ENCODE measurements at places on chromosomes 2 and 18.
A peak's percentile ranks its signal among the peaks of the same experiment; 100 is the strongest.

DNA sequence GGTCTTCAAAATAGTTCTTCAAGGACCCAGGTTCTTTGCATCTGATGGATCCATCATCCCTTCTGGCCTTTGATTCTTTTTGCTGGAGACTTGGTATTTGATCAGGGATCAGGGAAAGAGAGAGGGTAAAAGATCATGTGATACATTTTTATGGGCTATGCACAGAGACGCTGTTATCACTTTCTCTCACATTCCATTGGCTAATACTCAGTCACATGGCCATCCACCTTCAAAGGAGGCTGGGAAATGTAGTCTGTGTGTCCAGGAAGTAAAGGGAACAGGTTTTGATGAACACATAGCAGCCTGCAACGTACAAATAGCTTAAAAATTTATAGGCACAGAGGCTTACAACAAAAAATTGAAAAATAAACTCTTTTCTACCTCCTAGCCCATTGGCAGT is 629.6 kb upstream of the FANCL start:
- no peak for DNase-seq

DNA sequence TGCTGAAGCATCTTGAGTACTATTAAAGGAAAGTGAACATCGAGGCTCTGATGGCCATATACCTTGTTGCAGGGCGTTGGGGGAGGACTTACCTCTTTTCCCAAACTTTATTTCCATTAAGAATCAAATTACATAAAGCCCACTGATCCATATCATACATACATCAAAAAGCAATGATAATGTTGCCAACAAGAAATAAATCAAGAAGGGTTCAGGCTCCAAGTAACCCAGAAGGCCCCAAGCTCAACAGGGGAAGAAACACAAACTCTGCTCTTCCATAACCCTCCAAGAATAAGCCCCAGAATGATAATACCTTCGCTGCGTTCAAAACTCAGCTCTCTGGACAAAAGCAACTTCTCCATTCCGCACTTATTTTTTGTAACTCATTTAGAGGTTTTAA is 32.3 kb downstream of the C1D start:
- no peak for DNase-seq

DNA sequence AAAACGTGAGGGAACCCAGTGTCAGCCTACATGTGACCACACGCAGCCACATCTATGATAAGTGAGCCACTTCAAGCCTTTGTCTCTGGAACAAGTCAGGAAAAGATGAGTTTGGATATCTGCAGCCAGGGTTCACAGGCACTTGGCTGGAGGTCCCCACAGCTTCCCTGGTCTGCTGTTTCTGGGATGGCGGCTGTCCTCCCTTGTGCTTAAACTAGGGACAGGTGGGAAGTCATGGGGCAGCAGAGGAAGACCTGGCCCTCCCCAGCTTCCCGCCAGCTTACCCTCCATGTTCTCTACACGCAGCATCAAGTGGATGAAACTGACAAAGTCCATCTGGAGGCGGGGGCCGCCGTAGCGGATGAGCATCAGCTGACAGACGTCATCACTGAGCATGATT is 38.5 kb upstream of the GALNT14 start:
- no peak for DNase-seq

GRCh38 chr2:105338020-105338385 is 663 bp downstream of the C2orf49 start:
- no peak for DNase-seq

- no peak for DNase-seq
Observed at GRCh38 chr2:176127774-176128072, 1.8 kb upstream of the HOXD8 start.

GRCh38 chr2:222445227-222445626 is 20.9 kb downstream of the SGPP2 start:
- no peak for DNase-seq

- no peak for DNase-seq
Observed at GRCh38 chr2:234796045-234796591, 155.7 kb upstream of the SH3BP4 start.

DNA sequence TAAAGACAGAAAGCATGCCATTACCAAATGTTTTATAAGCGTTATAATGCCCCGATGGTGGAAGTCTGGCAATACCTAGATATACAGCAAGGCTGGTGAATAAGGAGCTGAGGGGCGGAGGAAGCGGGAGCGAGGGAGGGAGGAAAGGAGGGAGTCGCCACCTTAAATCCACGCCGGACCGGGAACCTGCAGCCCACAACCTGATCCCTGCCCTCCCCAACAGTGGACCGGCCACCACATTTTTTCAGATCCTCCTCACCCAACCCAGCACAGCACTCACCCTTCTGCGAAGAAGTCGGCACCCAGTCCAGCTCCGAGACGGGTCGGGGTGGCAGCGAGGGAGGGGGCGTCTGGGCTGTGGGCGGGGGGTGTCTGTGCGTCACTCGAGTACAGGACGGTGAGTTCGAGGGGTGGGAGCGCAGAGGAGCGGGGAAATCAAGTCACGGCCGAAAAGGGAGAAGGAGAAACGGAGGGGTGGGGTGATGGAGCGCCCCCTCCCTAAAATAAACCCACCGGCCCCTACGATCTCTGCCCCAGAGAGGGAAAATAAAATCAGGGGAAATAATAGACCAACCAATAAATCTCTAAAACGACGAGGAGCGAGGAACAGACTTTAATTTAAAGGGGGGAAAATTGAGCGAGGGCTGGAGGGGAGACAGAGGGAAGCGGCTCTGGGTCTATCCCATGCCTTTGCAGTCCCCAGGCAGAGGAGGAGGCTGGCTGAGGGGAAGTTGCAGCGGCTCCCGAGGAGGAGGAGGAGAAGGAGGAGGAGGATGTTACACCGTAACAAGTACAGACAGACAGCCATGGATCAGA is 96.5 kb upstream of the SERTAD2 start:
- no peak for DNase-seq

- DNase-seq, result no peak
Observed at GRCh38 chr18:21242780-21243401, 859 bp downstream of the GREB1L start.

- DNase-seq, result peak; percentile 50
Observed at GRCh38 chr2:6896930-6897759, 19.6 kb downstream of the RSAD2 start.

DNA sequence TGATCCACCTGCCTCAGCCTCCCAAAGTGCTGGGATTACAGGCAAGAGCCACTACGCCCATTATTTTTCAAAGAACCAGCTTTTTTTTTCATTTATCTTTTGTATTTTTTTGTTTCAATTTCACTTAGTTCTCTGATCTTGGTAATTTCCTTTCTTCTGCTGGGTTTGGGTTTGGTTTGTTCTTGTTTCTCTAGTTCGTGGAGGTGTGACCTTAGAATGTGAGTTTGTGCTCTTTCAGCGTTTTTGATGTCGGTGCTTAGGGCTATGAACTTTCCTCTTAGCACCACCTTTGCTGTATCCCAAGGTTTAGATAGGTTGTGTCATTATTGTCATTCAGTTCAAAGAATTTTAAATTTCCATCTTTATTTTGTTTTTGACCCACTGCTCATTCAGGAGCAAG is 86.7 kb upstream of the MSTN start:
- no peak for DNase-seq

DNA sequence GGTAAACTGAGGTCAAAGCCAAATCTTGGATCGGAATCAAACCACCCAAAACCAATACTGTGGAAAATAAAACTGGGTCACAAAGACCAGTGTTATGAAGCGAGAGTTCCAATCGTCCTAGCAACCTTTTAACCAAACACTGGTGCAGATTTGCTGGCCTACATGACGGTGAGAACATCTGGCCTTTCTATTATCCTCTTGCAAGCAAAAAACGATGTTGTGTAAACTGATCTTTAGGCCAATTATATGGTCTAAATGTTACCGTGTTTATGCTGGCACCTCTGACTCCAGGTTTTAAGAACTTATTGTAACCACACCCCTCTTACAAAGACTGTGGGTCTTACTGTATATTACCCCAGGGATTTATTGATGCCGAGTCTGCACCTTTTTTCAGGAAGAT is 145.9 kb downstream of the GFPT1 start:
- no peak for DNase-seq

GRCh38 chr2:139354518-139354917 is 574.3 kb upstream of the NXPH2 start:
- no peak for DNase-seq

GRCh38 chr2:105257981-105258380 is 16.4 kb downstream of the GPR45 start:
- no peak for DNase-seq

DNA sequence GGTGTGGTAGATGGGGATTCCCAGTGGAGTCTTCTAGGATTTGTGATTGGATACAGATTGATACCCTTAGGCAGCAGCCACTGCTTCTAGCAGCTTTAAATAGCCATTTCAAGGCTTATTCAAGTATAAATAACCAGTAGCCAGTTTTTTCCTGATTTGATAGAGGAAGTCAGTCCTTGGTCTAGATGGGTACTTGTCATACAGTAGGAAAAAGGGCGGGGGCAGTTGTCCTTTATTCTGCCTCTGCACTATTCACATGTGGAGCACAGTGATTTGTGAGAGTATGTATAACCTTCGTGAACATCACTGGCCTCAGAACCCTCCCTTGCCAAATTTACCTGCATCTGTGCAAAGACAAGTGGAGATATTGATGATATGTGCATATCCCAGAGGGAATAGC is 6.8 kb downstream of the PPP1CB start:
- no peak for DNase-seq

DNA sequence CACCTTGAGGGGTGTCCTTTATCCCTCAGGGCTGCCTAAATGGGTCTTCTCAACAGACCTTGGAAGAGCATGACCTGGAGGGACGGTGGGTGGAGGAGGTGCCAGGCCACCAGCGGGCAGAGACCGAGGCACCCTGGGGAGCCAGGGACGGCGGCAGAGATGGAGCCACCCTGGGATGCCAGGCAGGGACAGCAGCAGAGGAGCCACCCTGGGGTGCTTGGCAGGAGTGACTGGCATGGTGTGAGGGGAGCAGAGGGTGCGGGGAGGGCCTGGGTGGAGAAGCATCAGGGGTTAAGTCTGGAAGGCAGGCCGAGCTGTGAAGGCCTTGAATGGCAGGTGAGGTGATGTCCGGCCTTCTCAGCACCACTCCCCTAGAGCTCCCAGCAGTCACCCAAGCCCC is 56.1 kb downstream of the CIB4 start:
- DNase-seq, result no peak

- no peak for DNase-seq
Observed at GRCh38 chr2:207484444-207485391, 45.0 kb upstream of the CREB1 start.

GRCh38 chr2:57882895-57883515 is 163.6 kb upstream of the VRK2 start:
- no peak for DNase-seq

GRCh38 chr2:205734436-205735037 is 52.2 kb downstream of the NRP2 start:
- no peak for DNase-seq

GRCh38 chr2:24907116-24907515 is 12.9 kb downstream of the ADCY3 start:
- DNase-seq, result no peak

- no peak for DNase-seq
Observed at GRCh38 chr2:236892721-236893120, 193.0 kb upstream of the COPS8 start.

GRCh38 chr2:101012706-101013181 is 10.7 kb downstream of the RPL31 start:
- no peak for DNase-seq

DNA sequence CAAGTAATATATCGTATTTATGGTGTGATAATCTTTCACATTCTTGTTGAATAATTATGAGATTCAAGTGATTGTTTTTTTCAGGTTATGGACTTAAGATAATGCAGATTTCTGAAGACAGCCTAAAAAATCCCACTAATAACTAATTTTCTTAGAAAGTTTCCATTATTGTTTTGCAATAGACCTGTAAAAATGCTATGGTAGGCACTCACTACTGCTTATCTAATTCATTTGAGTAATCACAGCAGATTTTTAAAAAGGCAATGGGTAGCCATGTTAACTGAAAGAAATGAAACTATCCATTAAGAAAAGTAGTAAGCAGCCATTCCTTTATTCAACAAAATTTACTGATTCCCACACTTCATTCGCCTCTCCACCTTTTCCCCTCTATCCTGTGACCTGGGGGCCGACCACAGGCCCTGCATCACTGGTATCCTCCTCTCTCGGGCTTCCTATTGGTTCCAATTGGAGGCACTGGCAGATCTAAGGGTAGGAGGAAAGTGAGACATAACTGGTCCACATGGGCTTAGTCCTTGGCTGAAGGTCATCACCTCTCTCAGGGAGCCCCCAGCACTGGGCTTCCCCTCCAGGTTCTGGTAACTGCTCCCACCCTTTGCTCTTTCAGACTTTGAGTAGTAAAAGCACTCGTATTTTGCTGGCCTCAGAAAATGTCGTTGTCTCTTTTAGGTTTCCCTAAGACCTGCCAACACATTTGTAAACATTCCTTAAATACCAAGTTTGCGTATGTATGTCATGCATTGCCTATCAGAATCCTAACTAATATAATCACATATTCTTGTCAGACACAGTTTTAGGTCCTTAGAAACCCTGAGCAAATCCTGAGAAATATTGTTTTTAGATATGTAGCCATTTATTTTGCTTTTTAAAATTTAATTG is 18.5 kb downstream of the RBMS1 start:
- DNase-seq, result no peak

GRCh38 chr2:158006961-158007719 is 94.5 kb upstream of the UPP2 start:
- DNase-seq, result no peak

- no peak for DNase-seq
Observed at GRCh38 chr2:31675485-31675901, 94.8 kb upstream of the SRD5A2 start.

DNA sequence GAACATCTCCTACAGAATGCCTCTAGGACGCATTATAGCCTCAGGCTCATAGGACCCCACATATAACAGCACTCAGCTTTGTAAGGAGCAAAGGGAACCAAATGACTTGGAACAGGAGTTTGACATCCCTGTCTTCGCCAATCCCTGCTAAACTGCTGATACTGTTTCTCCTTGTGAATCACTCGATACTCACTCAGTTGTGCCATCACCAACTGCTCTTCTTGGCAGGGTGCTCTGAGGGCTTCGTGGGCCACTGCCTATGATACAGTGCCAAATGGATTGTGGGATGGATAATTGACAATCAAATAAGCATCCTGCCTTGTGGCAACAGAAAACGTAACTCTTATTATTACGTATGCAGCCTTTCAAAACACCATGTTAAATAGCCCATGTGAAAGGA is 396.3 kb downstream of the RIT2 start:
- no peak for DNase-seq

GRCh38 chr2:174977364-174977763 is 27.8 kb downstream of the CHN1 start:
- no peak for DNase-seq

DNA sequence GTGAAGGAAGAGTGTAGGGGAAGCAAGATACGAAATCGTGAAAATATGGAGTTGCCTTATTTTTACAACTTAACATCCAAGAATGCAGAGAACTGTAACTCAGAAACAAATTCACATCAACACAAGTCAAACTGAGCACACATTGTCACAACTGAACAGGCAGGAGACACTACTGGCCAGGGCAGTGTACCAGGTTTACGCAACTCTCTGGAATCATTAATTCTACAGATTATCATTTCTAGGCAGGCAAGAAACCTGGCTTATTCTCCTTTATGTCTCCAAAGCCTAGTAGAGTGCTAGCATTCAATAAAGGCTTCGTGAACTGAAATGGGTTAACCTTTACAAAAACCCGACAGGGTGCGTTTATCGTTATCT is 584 bp downstream of the COA5 start:
- DNase-seq, result no peak

- no peak for DNase-seq
Observed at GRCh38 chr18:13629841-13630715, 96.3 kb downstream of the FAM210A start.

Data from amniotic stem cell (primary cell).